H1 (cell line): ENCODE measurements at places on chromosomes 6 and 20.
A peak's percentile ranks its signal among the peaks of the same experiment; 100 is the strongest.

DNA sequence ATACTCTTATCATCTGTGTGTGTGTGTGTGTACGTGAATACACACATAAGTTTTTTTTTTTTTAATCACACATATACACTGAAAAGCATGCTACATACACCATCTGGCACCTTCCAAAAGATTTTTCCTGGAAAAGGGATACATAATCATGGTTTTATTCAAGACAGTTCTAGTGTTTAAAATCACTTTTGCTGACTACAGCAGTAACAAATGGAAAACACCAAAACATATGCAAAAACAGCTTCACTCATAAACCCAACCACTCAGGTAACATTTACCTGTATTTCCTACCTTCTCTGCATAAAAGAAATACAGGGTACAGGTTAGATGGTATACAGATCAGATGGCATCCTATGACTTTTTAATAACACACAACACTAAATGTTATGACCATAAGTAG is 2.5 kb downstream of the SNX14 start:
- H3K4me3 ChIP-seq, result no peak overlapping the region
- H3K27me3 ChIP-seq, result no peaks in the 10 kb centered on the region; the same call in 1 of the 2 replicates
- H3K27ac ChIP-seq, result no peak overlapping the region
- H3K4me1 ChIP-seq, result no peaks in the 10 kb centered on the region
- DNase-seq, result no peak
- H3K36me3 ChIP-seq, result no peaks in the 10 kb centered on the region

DNA sequence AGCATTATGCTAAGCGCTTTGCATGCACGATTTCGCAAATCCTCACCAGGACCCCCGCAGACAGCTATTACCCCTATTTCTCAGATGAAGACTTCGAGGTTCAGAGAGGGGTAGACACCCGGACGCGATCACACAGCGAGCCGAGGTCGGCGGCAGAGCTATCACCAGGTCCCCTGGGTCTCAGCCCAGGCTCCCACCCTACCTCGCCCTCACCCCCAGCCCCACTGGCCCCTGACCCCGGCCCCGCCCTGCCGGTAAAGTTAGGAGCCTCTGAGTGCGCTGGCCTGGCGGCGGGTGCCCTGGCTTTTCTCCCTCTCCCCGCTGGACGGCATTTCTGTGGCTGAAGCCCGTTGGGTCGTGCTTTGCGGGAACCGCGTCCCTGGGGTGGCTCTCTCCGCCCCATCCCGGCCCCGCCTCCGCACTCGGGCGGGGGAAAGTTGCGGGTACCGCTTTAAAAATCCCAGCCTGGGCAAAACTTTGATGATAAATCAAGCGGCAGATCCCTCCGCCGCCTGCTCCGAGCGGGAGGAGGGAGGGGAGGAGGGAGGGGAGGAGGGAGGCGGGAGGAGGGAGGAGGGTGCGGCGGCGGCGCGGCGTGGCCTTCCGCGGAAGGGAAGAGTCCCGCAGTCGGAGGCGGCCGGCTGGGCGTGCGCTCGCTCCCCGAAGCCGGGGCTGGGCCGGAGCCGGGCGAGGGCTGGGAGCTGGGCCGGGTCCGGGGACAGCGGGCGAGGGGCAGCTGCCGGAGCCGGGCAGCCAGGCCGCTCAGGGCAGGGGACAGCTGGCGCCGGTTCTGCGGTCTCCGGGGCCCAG is at the start of gene VSTM2L:
TSS of gene VSTM2L (plus strand) at position 624 of the 810 bp plus-strand sequence. CDS start 224 bp downstream, outside the sequence.
- peak within 1 kb of the TSS; percentile 45 for H3K4me3 ChIP-seq
- H3K27me3 ChIP-seq, result no peaks in the 10 kb centered on the region
- DNase-seq, result no peak
- H3K36me3 ChIP-seq, result no peaks in the 10 kb centered on the region
- H3K4me1 ChIP-seq, result peaks cover 16% of the 10 kb centered on the region

DNA sequence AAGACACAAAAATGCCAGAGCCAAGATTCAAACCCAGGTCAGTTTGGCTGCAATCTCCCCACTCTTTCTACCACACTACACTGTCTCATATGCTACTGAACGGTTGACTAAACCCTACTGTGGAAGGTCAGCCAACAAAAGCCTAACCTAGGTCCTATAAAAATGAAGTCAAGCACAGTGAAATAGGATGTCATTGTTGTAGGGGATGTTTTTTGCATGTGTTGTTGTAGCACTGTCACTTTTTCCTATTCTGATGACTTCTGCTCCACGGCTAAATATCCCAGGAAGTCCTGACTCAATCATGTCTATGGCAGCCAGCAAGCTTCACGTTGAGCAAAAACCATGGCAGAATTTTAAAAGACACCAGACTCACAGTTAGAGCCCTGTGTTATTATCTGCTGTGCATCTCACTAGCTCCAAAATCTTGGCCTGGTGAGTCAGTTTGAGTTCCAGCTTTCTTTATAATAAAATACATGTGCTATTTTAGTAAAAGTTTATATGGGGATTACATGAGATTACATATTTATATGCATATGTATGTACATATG is 322.1 kb upstream of the NT5E start:
- DNase-seq, result no peak
- H3K4me1 ChIP-seq, result peaks cover 4% of the 10 kb centered on the region; the same call in 1 of the 2 replicates
- H3K36me3 ChIP-seq, result no peaks in the 10 kb centered on the region
- H3K27ac ChIP-seq, result no peak overlapping the region
- no peak overlapping the region for H3K4me3 ChIP-seq
- H3K27me3 ChIP-seq, result no peaks in the 10 kb centered on the region

DNA sequence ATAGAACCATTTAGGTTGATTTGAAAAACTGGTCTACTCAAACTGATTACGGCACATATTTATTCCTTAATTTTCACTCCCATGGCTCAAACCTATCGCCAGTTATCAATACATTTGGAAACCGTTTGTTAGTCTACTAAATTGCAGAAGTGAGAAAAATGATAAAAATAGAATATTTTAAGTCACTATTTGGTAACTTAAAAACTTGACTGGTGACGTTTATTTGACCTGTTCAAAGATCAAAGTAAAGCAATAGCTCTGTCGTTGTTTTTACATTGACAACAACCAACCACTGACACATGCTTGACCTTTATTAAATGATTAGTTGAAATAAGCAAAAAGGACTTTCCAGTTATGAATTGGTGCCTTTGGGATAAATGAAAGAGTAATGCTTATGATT is 402.9 kb upstream of the MAP3K7 start:
- no peaks in the 10 kb centered on the region for H3K36me3 ChIP-seq
- H3K27me3 ChIP-seq, result no peaks in the 10 kb centered on the region
- DNase-seq, result no peak
- H3K4me1 ChIP-seq, result no peaks in the 10 kb centered on the region
- no peak overlapping the region for H3K27ac ChIP-seq
- H3K4me3 ChIP-seq, result no peak overlapping the region

- H3K27me3 ChIP-seq, result no peaks in the 10 kb centered on the region
- no peak for DNase-seq
- no peaks in the 10 kb centered on the region for H3K4me1 ChIP-seq
- H3K4me3 ChIP-seq, result no peak overlapping the region
- no peak overlapping the region for H3K27ac ChIP-seq
- peaks cover 61% of the 10 kb centered on the region for H3K36me3 ChIP-seq
Observed at GRCh38 chr20:45905505-45906079, 6.4 kb downstream of the PLTP start.

DNA sequence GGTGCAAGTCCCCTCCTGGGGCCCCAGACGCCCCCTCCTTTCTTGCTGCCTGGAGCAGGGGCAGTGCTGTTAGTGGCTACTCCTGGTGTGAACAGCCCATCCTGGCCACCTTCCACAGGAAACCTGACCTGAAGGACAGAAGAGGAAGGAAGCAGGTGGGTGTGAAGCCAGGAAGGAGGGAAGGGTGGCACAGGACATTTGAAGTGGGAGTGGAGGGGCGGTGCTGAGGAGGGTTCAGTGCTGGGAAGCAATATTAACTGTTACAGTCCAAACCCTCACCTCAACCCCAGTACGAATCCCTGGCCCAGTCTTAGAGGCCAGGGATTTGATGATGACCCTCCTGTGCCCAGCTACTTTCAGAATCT is 766 bp downstream of the PRICKLE4 start:
- H3K27ac ChIP-seq, result no peak overlapping the region
- DNase-seq, result peak; percentile 46

DNA sequence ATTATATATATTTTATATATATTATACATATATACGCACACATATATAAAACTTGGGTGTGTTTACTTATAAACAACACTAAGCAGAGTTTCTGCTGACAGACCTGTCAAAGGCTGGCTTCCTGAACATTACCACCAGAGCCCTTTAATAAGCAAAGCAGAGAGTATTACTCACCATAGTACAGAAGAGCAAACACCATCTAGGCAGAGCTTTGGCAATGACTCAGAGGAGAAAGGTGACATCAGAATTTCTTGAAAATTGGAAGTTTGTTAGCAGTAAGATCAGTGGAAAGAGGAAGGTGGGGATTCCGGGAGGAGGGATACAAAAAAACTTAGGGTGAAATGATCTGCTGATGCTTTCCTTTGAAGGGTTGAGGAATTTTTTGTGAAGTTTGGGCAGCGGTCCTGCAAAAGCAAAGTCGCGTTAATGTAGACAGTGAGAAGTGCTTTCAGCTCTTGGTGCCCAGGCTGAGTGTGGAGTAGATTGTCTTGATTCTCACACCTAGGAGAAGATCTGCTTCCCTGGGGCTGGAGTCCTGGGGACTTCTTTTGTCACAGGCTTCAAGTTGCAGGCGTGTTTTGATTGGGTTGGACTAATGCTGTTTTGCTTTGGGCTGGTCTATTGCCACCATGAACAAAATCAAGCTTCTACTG is 109.6 kb upstream of the BACH2 start:
- no peaks in the 10 kb centered on the region for H3K27me3 ChIP-seq
- no peak overlapping the region for H3K4me3 ChIP-seq
- H3K27ac ChIP-seq, result no peak overlapping the region
- H3K36me3 ChIP-seq, result no peaks in the 10 kb centered on the region
- no peak for DNase-seq
- peaks cover 8% of the 10 kb centered on the region for H3K4me1 ChIP-seq

GRCh38 chr20:52075400-52075799 is 116.2 kb downstream of the ZFP64 start:
- H3K27ac ChIP-seq, result no peak overlapping the region
- no peak for DNase-seq
- no peaks in the 10 kb centered on the region for H3K27me3 ChIP-seq
- no peaks in the 10 kb centered on the region for H3K4me1 ChIP-seq

DNA sequence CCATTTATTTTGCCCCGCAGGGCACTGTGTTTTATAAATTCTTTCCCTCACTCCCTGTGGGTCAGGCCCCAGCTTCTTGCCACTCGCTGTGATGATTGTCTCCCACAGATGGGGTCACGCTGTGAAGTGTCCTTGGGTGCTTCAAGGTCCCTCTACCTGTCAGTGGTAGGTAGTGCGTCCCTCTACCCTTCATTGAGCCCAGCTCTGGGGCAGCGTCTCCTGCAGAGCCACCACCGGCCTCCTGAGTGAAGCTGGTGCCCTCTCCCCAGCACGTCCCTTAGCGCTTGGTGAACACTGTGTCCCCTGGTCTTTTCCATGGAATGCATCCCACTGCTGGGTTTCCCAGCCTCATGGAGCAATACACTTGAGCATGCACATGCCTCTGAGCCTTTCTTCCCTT is 108.2 kb downstream of the NRN1 start:
- DNase-seq, result no peak
- no peaks in the 10 kb centered on the region for H3K36me3 ChIP-seq
- H3K4me3 ChIP-seq, result no peak overlapping the region
- no peak overlapping the region for H3K27ac ChIP-seq
- H3K27me3 ChIP-seq, result no peaks in the 10 kb centered on the region
- H3K4me1 ChIP-seq, result no peaks in the 10 kb centered on the region

- no peaks in the 10 kb centered on the region for H3K27me3 ChIP-seq
- DNase-seq, result no peak
- no peak overlapping the region for H3K27ac ChIP-seq
- H3K36me3 ChIP-seq, result peaks cover 2% of the 10 kb centered on the region; the same call in 1 of the 2 replicates
Observed at GRCh38 chr6:151440930-151441329, 11.0 kb downstream of the RMND1 start.

DNA sequence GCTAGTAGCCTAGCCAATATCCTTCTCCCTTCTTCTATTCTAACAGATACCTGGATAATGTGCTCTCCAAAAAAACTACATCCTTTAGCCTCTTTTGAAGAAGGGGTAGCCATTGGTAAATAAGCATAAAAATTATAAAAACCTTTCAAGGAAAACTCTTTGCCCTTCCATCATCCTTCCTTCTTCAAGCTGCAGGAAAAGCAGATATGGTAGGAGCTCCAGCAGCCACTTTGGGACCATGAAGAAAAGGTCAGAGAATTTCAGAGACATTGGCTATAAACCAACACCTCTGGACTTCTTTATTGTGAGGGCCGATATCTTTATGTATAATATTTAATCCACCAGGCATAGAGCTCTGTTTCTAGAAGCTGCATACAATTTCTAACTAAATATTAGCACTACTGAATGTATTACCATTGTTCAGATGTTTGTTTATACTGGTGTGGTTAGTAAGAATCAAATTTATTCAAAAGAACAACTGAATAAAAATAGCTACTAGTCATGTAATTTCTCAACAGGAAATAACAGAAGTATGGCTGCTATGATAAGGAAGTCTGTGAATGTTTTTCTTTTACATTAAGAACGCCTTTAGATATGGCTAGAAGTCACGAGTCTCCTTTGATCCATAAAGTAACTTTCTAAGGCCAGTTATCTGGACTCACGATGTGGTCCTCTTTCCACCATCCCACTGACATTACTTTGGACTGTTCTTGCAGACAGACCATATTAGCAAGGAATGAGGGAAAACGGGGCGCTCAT is 32.2 kb downstream of the MYLK4 start:
- H3K36me3 ChIP-seq, result no peaks in the 10 kb centered on the region
- no peak overlapping the region for H3K27ac ChIP-seq
- H3K4me3 ChIP-seq, result no peak overlapping the region

- H3K4me1 ChIP-seq, result peaks cover 34% of the 10 kb centered on the region
- H3K27me3 ChIP-seq, result no peaks in the 10 kb centered on the region
- no peak overlapping the region for H3K27ac ChIP-seq
- no peak overlapping the region for H3K4me3 ChIP-seq
- no peak for DNase-seq
- H3K36me3 ChIP-seq, result no peaks in the 10 kb centered on the region
Observed at GRCh38 chr6:44006123-44006871, 121.0 kb downstream of the MRPL14 start.

DNA sequence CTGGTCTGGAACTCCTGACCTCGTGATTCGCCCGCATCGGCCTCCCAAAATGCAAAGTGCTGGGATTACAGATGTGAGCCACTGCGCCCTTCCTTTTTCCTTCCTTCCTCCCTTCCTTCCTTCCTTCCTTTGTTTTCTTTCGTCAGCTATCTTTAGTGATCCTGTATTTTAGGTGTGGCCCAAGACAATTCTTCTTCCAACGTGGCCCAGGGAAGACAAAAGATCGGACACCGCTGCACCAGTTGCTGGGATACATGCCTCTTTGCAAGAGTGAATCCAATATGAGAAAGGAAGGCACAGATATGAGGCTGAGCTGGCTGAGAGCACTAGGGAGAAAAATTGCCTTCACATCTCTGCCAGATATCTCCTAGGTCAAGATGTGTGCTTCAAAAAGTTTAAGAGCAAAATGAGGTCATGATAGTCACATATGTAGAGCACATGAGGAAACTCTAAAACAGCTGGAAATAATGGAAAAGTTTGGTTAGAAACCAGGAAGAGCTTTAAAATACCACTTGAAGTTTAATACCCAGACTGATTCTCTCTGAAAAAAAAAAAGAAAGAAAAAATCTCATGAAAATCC is 41.8 kb downstream of the OR2B2 start:
- H3K36me3 ChIP-seq, result no peaks in the 10 kb centered on the region
- no peak overlapping the region; the same call in 1 of the 2 replicates for H3K27ac ChIP-seq
- no peak for DNase-seq
- peaks cover 6% of the 10 kb centered on the region for H3K4me1 ChIP-seq
- H3K4me3 ChIP-seq, result peak overlapping the region; percentile 73; the same call in 1 of the 2 replicates
